Stimulated activated CD4-positive, alpha-beta T cell treated with anti-CD3 and anti-CD28 coated beads, Interleukin-2, amount 100 ng/mL, for 48 hours (primary cell): ENCODE measurements at places on chromosomes 11 and 22.

DNA sequence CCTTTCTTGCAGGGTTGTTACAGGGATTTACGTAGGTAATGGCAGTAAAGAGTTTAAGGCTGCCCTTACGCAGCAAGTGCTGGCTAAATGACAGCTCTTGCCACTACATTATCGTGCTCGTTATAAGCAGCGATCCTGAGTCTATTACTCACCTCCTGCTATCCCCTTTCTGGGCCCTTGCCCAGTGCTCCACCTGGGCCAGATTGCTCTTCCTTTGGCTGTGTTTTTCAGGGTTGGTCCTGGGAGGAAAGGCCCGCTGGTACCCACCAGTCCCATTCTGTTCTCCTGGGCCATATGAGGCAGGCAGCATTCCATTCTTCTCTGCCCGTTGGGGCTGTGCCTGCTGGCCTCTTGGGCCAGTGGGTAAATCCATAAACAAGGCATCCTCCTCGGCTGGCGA is 87.5 kb downstream of the C11orf58 start:
- no peak for DNase-seq

DNA sequence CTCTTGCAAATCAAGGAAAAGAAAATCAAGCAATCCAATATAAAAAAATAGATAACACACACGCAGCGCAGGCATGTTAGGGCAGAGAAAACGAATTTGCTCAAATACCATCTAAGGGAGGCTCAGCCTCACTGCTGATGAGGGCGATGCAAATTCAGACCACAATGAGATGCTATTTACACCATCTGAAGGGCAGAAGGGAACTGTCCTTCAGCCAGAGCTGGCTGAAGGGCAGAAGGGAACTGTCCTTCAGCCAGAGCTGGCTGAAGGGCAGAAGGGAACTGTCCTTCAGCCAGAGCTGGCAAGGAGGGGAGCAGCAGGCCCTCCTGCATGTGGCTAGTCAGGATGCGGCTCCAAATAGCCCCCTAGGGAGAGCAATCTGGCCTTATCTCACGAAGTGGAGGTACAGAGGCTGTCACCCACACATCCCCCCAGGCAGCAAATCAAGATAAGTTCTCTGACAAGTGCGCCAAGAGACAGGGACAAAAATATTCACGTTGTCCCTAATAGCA is 7.6 kb upstream of the SLC39A13 start:
- DNase-seq, result no peak

DNA sequence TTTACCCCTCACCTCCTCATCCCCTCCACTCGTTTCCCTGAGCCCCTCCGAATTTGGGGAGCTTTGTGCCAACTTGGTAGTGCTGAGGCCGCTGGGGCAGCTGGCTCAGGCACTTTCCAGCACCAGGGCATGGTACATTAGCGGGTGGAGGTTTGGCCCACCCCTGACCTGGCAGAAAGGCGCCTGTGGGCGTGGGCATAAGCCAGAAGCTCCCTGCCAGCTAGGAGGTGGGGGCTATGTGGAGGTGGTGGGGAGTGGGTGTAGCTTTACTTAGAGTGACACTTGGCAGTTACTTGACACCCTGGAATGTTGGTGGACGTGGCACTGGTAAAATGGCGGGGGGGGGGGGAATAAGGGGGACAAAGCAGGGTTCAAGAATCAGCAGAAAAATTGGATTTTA is 10.3 kb upstream of the IGF2 start:
- DNase-seq, result no peak

GRCh38 chr11:14924318-14924717 is 32.3 kb upstream of the CYP2R1 start:
- DNase-seq, result no peak

DNA sequence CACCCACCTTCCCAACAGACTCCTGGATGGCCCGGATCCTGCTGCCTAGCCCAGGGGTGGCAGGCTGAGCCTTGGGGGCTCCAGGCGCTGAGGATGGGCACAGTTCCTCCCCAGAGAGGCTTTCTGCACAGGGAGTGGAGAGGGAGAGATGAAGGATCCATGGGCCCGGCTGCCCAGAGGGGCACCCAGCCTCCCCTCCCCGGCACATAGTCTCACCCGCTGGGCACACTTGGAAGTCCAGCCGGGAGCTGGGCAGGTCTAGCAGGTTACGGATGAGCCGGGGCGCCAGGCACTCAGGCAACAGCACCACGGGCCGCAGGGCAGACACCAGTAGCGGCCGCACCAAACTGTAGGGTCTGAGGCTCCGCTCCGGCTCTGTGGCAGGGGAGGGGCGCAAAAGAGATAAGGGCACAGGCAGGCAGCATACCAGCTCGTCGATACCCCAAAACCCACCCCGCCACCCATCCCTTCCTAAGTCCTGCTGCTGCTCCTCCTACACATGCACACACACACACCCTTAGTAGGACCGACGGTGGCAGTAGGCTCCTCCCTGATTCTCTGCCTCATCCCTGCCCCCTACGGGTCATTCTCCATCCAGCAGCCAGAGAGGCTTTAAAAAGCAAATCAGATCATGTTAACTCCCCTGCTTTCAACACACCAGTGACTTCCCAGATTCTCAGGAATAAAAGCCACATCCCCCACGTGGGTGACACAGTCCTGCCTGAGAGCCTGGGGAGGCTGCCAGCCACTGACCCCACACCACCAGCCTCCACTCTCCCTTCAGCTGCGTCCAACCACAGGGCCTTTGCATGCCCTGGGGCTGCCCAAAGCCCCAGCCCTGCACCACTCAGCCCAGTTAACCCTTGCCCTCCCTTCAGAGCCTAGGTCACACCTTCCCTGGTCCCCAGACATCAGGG is 6.5 kb upstream of the MFNG start:
- peak; percentile 43 for DNase-seq
